ENCODE measurements at places on chromosomes 1 and 21. TPM values are rescaled to one million over a fixed set of nuclear protein-coding genes. Genes with fewer than 3 reads are reported as not detected.
A peak's percentile ranks its signal among the peaks of the same experiment; 100 is the strongest.

TRIM17 gene
- not detected for total RNA-seq

- peak; percentile 70 for DNase-seq
Observed at GRCh38 chr21:44800971-44801467, 601 bp downstream of the UBE2G2 start.

PADI1 gene
- total RNA-seq = not detected

DNA sequence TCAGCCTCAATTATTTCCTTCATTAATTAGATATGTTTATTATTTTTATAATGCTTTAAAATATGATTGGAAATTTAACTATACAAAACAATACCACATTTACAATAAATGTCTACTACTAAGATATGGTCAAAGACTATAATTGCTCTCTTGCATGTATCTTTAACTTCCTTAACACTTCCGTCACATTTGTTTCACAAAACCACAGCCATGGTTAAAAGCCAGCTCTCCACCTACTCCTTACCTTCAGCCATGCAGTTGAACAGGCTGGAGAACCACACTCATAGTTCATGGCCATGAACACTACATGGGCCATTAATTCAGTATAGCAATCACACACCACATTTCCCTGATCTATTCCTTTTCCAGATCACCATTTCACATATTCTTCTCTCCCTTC is 72.2 kb downstream of the NME7 start:
- DNase-seq = no peak

DNA sequence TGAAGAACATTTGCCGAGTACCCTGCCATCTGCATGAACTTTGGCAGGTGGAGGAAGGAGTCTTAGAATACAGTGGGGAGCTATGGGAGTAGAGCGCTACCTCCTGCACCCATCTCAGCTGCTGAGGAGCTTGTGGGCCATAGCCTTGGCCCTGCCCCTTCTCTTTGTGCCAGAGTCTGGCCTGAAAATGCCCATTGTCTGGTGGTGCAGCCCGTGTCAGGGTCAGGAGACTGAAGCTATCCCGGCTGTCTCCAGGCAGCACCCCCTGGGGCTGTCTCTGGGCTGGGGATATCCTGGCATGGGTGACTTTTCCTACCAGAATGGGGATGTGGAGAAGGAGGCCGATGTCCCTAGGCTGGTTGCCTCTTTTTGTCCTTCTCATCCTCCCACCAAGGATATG is 7.3 kb downstream of the IPO13 start:
- DNase-seq = no peak

UBAP2L gene
- total RNA-seq = 181 TPM

DCLRE1B gene
- 22.8 TPM for total RNA-seq

RIPPLY3 gene
- not detected for total RNA-seq

GRCh38 chr1:237759377-237759776 is 131.3 kb downstream of the ZP4 start:
- no peak for DNase-seq

CHI3L1 gene
- total RNA-seq = not detected

DNA sequence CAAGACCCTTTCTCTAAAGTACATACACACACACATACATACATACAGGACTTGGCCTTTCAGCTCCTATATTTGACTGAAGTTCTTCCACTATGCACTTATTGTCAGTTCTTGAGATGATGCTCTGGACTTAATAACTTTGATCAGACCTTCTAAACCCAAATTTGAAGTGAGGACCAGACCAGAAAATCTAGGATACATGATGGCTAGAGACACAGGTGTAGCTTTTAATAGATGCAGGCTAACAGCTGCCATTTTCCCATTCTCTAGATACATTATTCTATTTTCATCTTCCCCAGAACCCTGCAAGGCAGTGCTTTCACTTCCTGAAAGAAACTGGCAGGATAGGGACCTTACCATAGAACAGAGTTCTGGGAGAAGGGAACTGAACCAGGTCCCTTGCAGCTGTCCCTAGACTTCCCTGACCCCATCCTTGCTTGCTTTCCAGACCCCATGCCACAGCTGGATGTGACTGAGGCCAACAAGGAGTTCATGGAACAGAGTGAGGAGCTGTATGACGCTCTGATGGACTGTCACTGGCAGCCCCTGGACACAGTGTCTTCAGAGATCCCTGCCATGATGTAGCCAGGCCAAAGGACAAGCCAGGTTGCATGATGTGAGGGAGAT is 14.9 kb upstream of the RAB42 start:
- peak; percentile 31 for DNase-seq

DNA sequence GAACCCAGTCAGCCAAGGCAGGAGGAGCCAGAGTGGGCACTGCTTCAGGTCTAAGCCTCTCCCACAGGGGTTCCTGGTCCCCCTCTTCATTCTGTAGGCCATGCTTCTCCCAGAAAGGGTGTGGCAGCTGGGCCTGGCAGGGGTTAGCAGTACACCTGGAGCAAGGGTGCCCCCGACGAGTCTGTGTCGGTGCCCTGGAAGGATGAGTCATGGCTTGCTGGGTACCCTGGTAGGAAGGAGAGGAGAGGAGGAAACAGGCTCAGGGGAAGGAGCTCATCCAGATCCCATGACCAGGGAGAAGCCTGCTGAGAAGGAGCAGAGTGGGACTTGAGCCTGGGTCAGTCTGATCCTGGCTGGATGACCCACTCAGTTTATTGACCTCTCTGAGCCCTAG is 10.3 kb downstream of the KDF1 start:
- DNase-seq = no peak

DNA sequence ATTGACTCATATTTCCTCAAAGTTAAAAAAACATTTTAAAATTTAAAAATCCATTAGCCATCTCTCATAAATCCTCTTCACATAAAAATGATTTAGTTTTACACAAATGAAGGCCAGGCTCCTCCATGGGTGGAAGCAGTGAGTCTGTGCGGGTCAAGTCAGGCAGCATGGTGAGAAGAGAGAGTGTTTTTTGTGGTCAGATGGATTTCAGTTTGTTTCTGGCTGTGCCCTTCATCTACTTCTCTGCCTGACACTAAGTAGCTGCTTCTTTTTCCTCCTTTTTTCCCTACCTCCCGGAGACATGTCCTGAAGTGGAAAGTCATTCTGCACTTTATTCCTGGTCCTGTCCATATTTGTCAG is 10.3 kb downstream of the PLA2G4A start:
- DNase-seq = no peak

BCAN gene
- total RNA-seq = not detected

GRCh38 chr1:58013237-58013636 is 533.3 kb downstream of the OMA1 start:
- peak; percentile 14 for DNase-seq

DNA sequence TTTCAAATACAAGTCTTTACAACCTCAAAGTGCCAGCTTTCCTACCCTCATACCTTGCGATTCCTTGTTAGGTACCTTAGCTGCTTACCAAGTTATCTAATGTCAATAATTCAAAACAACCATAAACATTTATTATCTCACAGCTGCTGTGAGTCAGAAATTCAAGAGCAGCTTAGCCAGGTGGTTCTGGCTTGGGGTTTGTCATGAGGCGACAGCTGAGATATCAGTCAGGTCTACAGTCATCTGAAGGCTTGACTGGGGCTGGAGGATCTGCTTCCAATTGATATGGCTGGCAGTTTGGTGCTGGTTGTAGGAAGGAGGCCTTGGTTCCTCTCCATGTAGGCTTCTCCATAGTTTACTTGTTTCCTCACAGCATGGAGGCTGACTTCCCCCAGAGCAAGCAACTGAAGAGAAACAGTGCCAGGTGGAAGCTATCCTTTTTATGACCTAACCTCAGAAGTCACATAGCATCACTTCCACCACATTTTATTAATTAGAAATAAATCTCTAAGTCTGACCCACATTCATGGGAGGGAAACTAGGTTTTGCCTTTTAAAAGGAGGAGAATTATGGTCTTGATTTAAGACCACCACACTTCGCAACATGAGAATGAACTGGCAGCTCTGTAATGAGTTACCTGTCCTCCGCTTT is 103.3 kb upstream of the FGGY start:
- DNase-seq = no peak

KIF21B gene
- total RNA-seq = 13.4 TPM

DNA sequence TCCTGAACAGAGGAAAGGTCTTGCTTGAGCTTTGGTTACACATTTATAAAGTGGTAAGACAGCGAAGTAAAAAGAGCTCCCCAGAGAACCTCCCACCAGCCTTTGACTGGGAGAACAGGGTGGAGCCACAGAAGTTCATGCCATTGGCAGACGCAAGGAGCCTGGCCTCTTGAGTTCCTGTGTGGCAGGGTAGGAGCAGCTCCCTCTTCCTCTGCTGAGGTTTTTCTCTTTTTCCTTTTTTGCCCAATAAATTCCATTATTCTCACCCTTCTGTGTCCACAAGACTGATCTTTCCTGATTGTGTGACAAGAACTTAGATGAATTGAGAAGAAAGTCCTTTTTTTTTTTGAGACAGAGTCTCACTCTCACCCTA is 4.3 kb downstream of the THEM4 start:
- DNase-seq = peak; percentile 84

PLD5 gene
- total RNA-seq = not detected

- DNase-seq = no peak
Observed at GRCh38 chr1:38041936-38042834, 4.4 kb downstream of the POU3F1 start.

- DNase-seq = peak; percentile 79
Observed at GRCh38 chr1:54310439-54311328, 95.5 kb downstream of the SSBP3 start.

ZNF669 gene
- total RNA-seq = 10.2 TPM

PDZK1IP1 gene
- total RNA-seq = 0.33 TPM

- DNase-seq = no peak
Observed at GRCh38 chr1:226072347-226072746, 9.8 kb downstream of the H3-3A start.

DNA sequence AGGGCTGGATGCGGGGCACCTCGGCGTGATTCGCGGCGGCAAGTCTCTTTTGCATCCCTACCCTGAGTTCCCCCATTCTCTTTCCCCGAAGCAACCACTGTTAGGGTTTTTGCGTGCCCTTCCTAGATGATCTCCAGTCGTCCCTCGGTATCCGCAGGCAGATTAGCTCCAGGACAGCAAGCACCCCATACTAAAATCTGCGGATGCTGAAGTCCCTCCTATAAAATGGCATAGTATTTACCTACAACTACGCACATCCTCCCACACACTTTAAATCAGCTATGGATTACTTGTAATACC is 22.8 kb upstream of the CFAP126 start:
- no peak for DNase-seq
